ENCODE measurements at places on chromosomes 7 and 10.

GRCh38 chr10:123502983-123503382 lies 163.2 kb upstream of the GPR26 start:
- no peak for DNase-seq

DNA sequence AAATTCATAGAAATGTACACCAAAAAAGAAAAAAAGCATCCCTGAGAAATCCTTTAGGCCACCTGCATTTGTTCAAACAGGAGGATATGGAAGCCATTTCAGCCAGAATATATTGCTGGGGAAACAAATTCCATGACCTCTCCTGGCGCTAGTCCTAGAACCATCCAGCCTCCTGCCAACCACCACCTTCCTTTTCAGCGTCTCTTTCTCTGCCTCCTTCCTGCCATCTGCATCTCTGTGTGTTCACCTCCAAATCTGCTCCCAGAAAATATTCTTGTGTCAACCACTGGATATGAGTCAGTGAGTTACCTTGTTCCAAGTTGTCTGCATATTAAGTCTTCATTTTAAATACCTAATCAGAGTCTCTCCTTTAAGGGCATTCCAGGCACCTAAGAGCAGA lies 50.6 kb upstream of the NPY start:
- no peak for DNase-seq

DNA sequence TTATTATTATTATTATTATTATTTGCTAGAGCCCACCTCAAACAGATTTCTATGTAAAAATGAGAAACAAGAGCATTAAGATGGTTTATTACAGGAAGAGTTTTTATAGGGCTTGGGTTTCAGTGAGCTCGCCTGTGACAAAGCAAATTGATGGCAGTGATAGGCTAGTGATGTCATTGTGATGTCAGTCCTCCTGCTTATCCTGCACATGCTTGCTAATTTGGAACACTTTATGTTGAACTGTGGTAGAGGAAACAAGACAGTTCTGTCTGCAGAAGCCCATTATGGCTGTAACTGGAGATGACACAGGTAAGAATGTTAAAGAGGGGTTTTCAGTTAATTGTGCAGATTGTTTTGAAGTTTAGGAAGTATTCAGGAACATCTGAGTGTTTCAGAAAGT lies 68.3 kb downstream of the CREM start:
- peak; percentile 72 for DNase-seq

- DNase-seq = peak; percentile 30
Measured at GRCh38 chr10:120824881-120825309, 26.3 kb upstream of the WDR11 start.

DNA sequence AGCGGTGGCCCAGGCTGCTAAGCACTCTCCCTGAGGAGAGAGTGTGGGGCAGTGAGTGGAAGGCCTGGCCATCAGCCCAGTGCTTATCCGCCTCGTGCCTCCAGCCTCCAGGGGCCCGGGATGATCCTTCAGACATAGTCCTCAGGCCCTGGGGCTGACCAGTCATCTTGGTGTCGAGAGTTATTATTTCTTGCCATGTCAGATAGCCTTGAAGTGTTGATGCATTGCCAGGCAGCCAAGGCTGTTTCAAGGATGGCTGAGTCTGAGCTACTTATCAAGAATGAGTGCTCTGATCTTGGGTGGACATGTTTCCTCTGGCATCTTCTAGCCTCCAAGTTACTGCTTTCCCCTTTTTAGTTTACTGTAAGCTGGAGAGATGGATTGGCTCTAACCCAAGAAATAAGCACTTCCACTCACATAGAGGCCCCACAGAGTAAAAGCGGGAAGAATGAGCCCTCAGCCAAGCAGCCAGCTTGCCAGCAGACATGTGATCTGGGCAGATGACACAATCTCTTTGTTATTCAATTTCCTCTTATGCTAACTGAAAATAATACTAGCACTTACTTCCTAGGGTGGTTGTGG lies 136.5 kb upstream of the NAMPT start:
- no peak for DNase-seq

GRCh38 chr10:59243611-59244195 lies 67.3 kb downstream of the PHYHIPL start:
- DNase-seq = no peak

- no peak for DNase-seq
Measured at GRCh38 chr7:158805937-158806336, 23.4 kb downstream of the ESYT2 start.

DNA sequence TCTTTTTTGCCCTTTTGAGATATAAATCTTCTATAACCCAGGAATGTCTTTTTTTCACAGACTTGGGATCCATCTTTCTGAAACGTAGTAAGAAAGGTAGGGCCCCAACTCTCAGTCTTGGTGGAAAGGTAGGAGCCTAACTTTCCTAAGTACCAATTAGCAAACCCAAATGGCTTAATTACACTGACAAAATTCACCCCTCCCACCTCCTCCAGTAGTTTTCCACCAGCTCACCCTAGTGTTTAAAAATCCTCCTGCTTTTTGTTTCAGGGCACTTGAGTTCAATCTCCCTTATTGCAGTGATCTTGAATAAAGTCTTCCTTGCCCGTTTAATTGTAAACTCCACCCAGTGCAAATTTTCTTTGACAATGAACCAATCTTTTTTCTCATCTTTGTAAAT lies 600.0 kb downstream of the PHTF2 start:
- no peak for DNase-seq

DNA sequence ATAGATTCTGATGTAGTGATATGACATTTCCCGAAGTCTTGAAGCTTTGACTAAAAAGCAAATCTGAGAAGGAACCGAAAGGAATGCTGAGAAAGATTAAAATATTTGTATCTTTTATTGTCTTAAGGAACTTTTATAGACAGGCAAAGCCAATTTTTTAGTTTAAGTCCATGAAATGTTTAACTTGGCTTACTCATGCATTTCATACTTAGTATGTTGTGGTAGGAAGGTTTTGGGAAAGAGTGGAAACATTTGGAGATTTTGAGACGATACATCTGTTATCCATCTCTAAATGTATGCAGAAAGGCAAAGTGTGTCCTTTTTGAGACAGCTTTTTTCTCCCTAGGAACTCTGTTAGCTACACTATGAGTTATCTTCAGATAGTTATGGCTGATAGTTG lies 10.1 kb downstream of the TBC1D12 start:
- DNase-seq = no peak

- DNase-seq = no peak
Measured at GRCh38 chr10:30309403-30309802, 39.7 kb downstream of the MTPAP start.

DNA sequence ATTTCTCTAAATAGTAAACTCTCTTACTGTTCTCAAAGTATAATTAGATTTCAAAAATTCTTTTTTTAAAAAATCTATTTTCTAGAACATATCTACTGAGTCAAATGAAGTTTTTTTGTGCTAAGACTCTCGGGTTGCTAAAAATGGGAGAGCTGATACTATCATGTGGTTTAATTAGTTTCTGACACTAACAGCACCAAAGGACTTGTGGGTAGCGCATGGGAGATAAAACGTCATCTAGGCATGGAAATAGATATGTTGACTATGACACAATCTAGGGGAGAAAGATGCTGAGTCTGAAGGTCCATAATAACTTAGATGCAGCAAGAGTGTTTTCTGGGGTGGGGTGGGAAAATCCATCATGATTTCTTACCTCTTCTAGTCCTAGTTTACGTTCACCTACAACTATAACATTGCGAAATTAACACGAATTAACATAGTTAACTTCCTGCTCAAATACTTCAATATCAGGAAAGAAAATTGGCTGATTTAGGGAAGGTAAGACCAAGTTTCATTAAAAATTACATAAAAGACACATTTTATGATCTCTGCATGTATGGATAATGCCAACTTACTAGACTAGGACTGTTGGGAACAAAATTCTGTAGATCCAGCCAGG lies 14.3 kb upstream of the ARMC3 start:
- DNase-seq = no peak

DNA sequence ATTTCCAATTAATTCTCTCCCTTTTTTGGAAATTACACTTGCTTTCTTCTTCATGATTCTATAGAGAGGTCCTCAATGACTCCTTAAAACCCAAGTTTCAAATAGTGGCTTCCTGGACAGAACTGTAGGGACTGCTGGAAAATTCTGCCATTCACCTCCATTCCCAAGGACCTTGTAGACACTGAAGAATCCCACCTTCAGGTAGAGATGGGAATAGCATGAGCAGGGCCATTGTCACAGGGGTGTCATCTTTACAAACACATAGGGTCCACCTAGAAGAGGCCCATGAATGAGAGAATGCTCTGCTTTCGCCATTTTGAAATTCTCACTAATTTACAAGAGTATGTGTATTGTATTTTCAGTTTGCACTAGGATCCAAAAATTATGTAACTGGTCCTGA lies 701.7 kb upstream of the CELF2 start:
- DNase-seq = no peak

Data from NCI-H460 (cell line).